Mesenteric fat pad (tissue), 1 donor: ENCODE measurements at places on chromosomes 4 and X. TPM values are rescaled to one million over a fixed set of nuclear protein-coding genes. Genes with fewer than 3 reads are reported as not detected.

DTHD1 gene
- total RNA-seq = 0.39 TPM

CT45A2 gene
- not detected for total RNA-seq

PNMA5 gene
- not detected for total RNA-seq

PDE5A gene
- 8.3 TPM for total RNA-seq
